ENCODE measurements at places on chromosomes 3 and 15. TPM values are rescaled to one million over a fixed set of nuclear protein-coding genes. Genes with fewer than 3 reads are reported as not detected.

GRCh38 chr15:60172143-60172542, 168.0 kb downstream of the FOXB1 start:
- H3K27me3 ChIP-seq: peaks cover 16% of the 10 kb centered on the region
- H3K4me3 ChIP-seq: no peak overlapping the region
- H3K36me3 ChIP-seq: no peaks in the 10 kb centered on the region
- DNase-seq: no peak

- no peak for DNase-seq
- H3K27me3 ChIP-seq: no peaks in the 10 kb centered on the region
- H3K27ac ChIP-seq: no peak overlapping the region
- peaks cover 31% of the 10 kb centered on the region for H3K36me3 ChIP-seq
Measured at GRCh38 chr3:40511031-40511718, 5.3 kb downstream of the ZNF620 start.

GRCh38 chr3:56536735-56537134, 20.2 kb upstream of the CCDC66 start:
- DNase-seq: no peak
- H3K27ac ChIP-seq: no peak overlapping the region

- no peak overlapping the region for H3K27ac ChIP-seq
- H3K4me1 ChIP-seq: no peaks in the 10 kb centered on the region
- no peaks in the 10 kb centered on the region for H3K36me3 ChIP-seq
- DNase-seq: no peak
- H3K27me3 ChIP-seq: no peaks in the 10 kb centered on the region
- H3K4me3 ChIP-seq: no peak overlapping the region
Measured at GRCh38 chr15:23472678-23473077, 25.6 kb upstream of the GOLGA6L2 start.

DNA sequence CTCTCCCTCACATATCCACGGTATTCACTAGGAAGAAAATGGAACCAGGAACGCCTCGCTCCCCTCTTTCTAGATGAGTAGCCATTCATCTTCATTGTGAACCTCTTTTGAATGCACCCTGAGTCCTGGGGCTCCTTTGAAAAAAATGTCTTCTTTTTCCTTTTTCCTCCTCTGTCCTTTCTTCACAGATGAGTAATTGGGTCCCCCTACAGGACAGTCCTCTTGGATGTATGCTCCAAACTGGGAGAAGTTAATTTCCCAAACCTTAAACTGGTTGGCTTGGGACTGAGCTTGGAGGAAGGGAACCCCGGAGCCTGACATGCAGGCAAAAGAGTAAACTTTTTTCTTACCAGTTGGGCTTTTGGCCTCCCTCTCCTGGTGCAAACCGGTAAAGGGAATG, 108.8 kb downstream of the DPH6 start:
- H3K27ac ChIP-seq: no peak overlapping the region
- H3K36me3 ChIP-seq: peaks cover 9% of the 10 kb centered on the region
- no peak for DNase-seq
- H3K4me1 ChIP-seq: peaks cover 12% of the 10 kb centered on the region

- H3K27me3 ChIP-seq: peaks cover 17% of the 10 kb centered on the region
- H3K4me3 ChIP-seq: no peak overlapping the region
- H3K36me3 ChIP-seq: no peaks in the 10 kb centered on the region
- no peak for DNase-seq
- peaks cover 3% of the 10 kb centered on the region for H3K4me1 ChIP-seq
Measured at GRCh38 chr3:32379831-32380500, 11.7 kb upstream of the CMTM7 start.

DNA sequence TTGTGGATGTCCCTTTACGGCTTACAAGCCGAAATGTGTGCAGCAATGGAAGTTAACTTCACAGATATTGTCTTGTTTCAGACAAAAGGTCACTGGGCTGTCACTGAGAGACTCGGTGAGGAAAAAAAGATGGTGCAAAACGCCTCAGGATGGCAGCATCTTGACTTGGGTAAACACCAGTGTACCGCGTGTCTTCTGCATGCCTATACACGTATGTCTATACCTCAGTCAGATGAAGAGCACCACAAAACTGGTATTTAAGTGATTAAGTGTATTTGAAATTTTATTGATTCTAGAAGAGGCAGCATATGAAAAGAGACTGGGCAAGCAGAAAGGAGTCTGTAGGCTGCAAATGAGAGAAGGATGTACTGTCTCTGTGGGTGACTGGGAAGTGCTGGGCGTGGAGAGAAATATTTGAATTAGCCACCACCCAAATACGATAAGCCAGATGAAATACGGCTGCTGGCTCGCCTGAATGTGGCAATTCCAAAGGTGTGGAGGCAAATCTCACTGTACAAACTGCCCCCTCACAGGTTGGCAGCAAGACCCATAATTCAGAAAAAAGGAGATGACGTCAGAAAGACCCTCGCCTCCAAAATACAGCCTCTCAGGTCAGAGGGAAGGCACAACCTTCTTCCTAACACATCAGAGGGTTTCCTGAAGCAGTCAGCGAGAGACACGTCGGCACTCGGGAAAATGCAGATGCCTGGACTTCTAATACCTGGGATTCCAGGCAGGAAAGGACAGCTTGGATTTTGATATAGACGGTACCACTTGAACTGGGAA, 53.4 kb upstream of the NEO1 start:
- peaks cover 20% of the 10 kb centered on the region for H3K27me3 ChIP-seq
- H3K36me3 ChIP-seq: no peaks in the 10 kb centered on the region
- no peaks in the 10 kb centered on the region for H3K4me1 ChIP-seq
- no peak overlapping the region for H3K27ac ChIP-seq
- no peak for DNase-seq
- H3K4me3 ChIP-seq: no peak overlapping the region

GRCh38 chr3:148203297-148204010, 494.2 kb upstream of the AGTR1 start:
- H3K4me3 ChIP-seq: peak overlapping the region; percentile 5
- no peak overlapping the region for H3K27ac ChIP-seq
- DNase-seq: no peak
- H3K27me3 ChIP-seq: no peaks in the 10 kb centered on the region
- peaks cover 14% of the 10 kb centered on the region for H3K4me1 ChIP-seq

DNA sequence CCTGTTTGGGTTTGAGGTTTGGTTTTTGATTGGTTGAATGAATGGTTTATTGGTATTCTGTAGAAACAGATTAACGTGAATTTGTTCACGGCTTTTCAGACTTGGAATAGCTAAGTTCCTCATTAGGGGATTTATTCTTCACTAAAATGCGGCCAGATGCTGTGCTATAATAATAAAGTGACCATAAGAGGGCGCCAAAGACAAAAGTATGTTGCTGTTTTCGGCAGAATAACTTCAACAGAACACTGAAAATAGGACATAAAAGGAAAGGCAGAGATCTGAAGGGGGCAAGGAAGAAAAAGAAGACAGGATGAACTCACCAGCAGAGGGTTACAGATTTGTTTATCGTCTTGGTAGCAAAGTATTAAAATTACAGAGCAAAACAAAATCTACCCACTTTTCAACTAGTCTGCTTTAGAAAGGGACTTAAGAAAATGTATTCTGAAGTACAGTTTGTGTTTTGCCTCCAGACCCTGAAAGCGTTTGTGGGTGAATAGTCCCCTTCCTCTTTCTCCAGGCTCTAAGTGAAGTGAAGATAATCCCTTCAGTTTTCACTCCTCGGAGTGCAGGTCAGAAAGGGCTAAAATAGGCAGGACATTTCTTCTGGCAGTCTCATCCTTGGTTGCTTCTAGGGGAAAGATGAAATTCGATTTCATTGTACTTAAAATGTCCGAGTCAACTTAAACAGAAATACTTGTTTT, 147.6 kb downstream of the IL20RB start:
- DNase-seq: no peak
- H3K27ac ChIP-seq: no peak overlapping the region
- H3K4me3 ChIP-seq: no peak overlapping the region
- H3K4me1 ChIP-seq: no peaks in the 10 kb centered on the region
- no peaks in the 10 kb centered on the region for H3K36me3 ChIP-seq

The CLRN1 gene
- total RNA-seq: not detected

DNA sequence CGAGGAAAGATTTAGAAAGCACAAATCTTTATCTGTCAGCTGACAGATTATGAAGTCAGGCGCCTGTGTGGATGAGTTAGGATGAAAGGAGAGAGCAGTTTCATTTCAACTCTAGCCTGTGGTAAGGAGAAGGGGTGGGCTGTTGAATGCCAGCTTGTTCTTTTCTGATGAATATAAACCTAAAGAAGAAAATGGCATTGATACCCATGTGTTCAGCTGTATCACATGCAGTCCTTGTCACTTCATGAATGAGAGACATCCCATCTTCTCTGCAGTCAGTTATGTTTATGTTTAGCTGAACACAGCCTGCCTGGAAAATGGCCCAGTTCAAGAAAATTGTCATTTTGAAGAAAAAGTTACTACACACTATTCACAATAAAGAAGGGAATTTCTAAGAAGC, 345.7 kb upstream of the RBMS3 start:
- H3K4me3 ChIP-seq: no peak overlapping the region
- H3K36me3 ChIP-seq: no peaks in the 10 kb centered on the region
- H3K4me1 ChIP-seq: peaks cover 4% of the 10 kb centered on the region
- H3K27me3 ChIP-seq: peaks cover 23% of the 10 kb centered on the region
- no peak overlapping the region for H3K27ac ChIP-seq

GRCh38 chr3:72549761-72550581, 298.3 kb downstream of the SHQ1 start:
- no peak overlapping the region for H3K27ac ChIP-seq
- H3K4me3 ChIP-seq: peak overlapping the region; percentile 1
- H3K27me3 ChIP-seq: peaks cover 3% of the 10 kb centered on the region
- H3K36me3 ChIP-seq: no peaks in the 10 kb centered on the region
- DNase-seq: no peak

DNA sequence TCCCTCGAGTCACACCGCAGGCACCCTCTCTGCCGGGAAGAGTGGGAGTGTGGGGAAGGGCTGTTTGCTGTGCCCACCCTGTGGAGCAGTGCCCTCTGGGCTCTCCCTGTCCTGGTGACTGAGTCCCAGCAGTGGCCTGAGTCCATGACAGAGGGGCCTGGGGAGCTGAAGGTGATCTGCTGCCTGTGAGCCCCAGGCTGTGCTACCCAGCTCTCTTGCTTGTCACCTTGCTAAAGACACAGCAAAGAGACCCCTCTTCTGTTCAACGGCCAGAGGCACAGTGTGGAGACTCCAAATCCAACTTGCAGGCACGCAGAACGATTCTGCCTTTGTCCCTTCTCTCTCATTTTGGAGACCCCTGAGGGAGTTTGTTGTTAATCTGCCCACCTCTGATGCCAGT, 232.6 kb downstream of the OPA1 start:
- H3K4me1 ChIP-seq: peaks cover 12% of the 10 kb centered on the region
- no peaks in the 10 kb centered on the region for H3K36me3 ChIP-seq
- no peak overlapping the region for H3K4me3 ChIP-seq
- H3K27ac ChIP-seq: no peak overlapping the region
- H3K27me3 ChIP-seq: peaks cover 66% of the 10 kb centered on the region

The SIAH2 gene
- total RNA-seq: 27.6 TPM

DNA sequence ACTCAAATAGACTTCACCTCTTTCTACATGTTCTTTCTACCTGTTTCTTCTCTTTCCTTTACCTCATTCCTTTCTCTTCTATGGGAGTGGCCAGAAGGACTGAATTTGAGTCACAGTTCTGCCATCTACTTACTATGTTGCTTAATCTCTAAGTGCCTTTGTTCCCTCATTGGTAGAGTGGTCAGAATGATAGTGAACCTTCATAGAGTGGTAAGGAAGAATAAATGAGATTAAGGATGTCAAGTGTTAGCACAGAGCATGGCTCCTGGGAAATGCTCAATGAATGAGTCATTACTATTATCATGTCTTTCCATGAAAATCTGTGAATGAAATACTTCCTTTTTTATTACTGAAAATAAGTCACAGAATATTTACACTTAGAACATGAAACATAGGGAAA, 17.5 kb downstream of the TMEM207 start:
- H3K27ac ChIP-seq: no peak overlapping the region
- peaks cover 17% of the 10 kb centered on the region for H3K4me1 ChIP-seq
- no peak overlapping the region for H3K4me3 ChIP-seq
- no peak for DNase-seq
- no peaks in the 10 kb centered on the region for H3K27me3 ChIP-seq
- H3K36me3 ChIP-seq: peaks cover 3% of the 10 kb centered on the region

DNA sequence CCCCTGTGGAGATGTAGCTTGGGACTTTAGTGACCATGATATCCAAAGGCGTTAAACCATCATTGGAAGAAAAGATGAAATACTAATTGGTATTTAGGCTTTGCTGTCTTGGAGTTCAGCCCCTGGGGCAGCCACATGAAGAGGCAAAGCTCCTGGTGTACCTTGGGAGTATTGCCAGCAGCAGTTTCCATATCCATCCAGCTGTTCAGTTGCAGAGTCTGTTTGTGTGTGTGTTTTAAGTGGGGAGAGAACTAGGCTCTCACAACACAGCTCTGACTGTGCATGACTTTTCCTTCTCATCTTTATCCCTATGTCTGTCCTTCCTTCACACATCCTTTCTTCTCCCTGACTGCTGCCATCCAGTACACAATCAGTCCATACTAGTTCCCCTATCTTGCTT, 98.9 kb downstream of the CDIN1 start:
- no peaks in the 10 kb centered on the region for H3K4me1 ChIP-seq
- H3K27me3 ChIP-seq: no peaks in the 10 kb centered on the region
- H3K36me3 ChIP-seq: peaks cover 6% of the 10 kb centered on the region
- no peak overlapping the region for H3K27ac ChIP-seq
- DNase-seq: no peak

The MELTF gene
- 1.9 TPM for total RNA-seq

The C3orf85 gene
- total RNA-seq: not detected

The CPN2 gene
- total RNA-seq: not detected

The TMOD3 gene
- total RNA-seq: 75.4 TPM

GRCh38 chr3:85387913-85388505, 429.2 kb downstream of the CADM2 start:
- no peak overlapping the region for H3K27ac ChIP-seq
- H3K4me1 ChIP-seq: no peaks in the 10 kb centered on the region
- H3K4me3 ChIP-seq: no peak overlapping the region
- no peaks in the 10 kb centered on the region for H3K36me3 ChIP-seq
- no peak for DNase-seq

The HES1 gene
- 51.6 TPM for total RNA-seq

DNA sequence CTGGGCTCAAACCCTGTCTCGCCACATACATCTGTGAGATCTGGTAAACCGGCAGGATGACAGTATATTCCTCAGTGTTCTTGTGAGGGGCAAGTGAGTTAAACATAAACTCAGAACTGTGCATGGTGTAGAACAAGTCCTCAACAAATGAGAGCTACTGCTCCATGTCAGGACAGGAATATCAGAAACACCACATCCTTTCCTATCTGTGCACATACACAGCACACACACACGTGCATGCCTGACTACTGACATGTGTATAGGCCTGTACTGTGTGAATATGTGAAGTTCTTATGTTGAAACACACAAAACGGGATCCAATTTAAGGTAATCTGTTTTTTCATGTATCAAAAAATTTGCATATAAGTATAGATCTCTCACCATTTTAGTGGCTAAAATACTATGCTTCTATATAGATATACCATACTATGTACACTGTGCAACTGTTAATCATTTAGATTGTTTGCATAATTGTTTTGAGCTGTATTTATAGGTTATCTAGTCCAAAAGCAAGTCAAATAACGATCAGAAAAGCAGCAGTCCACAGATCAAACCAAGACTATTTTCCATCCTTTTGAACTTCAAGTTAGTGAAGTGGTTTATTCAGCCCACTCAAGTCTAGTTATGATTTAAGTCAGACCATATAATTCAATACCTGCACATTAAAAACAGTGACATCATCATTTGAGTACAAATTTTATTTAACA, 44.8 kb downstream of the CCR4 start:
- peaks cover 16% of the 10 kb centered on the region for H3K36me3 ChIP-seq
- H3K27ac ChIP-seq: no peak overlapping the region
- no peak for DNase-seq
- H3K4me1 ChIP-seq: no peaks in the 10 kb centered on the region
- H3K4me3 ChIP-seq: no peak overlapping the region
